ENCODE measurements at places on chromosomes 7 and 10.
A peak's percentile ranks its signal among the peaks of the same experiment; 100 is the strongest.

GRCh38 chr7:32283546-32283945, 206.6 kb downstream of the LSM5 start:
- no peak for DNase-seq

DNA sequence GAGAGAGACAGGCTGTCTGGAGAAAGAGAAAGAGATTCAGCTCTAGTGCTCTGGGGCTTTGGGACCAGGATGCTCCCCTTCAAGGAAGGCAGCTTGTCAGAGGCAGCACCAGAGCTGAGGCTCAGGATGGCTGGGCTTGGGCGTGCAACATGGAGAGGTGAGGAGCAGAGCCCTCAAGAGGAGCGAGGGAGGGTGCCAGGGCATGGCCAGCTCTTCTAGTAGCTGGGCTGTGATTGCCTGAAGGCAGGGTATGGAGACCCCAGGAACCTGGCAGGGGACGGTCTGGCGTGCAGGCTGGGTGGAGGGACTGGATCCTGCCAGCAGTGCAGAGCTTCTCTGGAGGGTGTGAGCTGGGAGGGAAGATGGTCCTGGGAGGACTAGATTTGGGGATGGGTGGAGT, 40.2 kb downstream of the ANTXRL start:
- no peak for DNase-seq

DNA sequence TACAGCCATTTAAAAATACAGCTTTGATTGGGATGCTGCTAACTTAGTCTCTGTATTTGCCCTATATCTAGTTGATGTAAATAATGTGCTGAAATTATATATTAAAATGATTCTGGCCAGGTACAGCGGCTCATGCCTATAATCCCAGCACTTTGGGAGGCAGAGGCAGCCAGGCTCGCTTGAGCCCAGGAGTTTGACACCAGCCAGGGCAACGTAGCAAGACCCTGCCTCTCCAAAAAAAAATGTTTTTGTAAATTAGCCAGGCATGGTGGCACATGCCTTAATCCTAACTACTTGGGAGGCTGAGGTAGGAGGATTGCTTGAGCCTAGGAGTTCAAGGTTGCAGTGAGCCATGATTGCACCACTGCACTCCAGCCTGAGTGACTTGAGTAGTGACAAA, 143.8 kb upstream of the CELF2 start:
- no peak for DNase-seq

GRCh38 chr10:73959484-73960243, 38.3 kb upstream of the VCL start:
- peak; percentile 36 for DNase-seq

DNA sequence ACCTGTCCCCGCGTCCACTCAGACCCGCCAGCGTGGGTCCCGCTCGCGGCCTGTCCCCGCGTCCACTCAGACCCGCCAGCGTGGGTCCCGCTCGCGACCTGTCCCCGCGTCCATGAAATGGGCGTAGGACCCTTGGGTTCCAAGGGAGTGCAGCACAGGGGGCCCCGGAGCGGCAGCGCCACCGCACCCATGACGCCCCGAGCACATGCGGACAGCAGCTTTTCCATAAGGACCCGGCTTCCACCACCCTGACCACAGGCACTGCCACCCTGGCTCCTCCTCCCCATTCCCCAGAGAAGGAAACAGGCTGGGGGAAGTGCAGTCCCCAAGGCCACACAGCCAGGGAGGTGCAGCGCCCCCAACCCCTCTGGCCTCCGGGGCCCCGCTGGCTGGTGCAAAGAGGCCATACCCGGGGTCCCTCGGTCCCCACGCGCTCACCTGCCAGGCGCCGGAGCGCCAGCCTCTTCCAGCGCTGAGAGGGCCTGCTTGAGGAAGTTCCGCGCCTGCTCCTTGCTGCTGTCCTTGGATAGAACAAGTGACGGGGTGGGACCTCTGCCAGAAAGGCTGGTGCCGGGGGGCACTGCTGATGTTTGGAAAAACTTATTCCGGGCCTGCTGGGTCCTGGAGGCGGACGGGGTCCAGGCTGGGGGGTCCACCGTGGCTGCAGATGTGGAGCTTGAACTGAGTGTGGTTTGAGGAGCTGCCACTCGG, 14.9 kb downstream of the MICALL2 start:
- no peak for DNase-seq

GRCh38 chr10:1454951-1455350, 282.4 kb downstream of the ADARB2 start:
- DNase-seq: no peak

- DNase-seq: no peak
Measured at GRCh38 chr10:7579681-7580080, 87.1 kb downstream of the ITIH5 start.

DNA sequence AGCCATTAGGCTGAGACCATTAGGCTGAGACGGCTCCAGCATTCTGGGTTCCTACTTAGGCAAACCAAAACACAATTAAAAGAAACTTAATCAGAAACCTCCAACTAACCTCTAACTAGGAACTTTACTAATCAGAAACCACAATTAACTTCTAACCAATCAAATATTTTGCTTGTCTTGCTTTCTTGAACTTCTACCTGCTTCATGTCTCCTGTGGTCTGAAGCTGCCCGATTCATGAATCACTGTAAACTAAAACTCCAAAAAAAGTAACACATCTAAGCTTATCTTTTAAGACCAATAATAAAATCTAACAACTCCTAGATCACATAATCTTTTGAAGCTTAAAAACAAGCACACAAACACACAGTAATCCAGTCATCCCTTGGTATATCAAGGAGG, 76.1 kb downstream of the PDSS1 start:
- DNase-seq: no peak
